ENCODE measurements at places on chromosomes 5 and 9.

DNA sequence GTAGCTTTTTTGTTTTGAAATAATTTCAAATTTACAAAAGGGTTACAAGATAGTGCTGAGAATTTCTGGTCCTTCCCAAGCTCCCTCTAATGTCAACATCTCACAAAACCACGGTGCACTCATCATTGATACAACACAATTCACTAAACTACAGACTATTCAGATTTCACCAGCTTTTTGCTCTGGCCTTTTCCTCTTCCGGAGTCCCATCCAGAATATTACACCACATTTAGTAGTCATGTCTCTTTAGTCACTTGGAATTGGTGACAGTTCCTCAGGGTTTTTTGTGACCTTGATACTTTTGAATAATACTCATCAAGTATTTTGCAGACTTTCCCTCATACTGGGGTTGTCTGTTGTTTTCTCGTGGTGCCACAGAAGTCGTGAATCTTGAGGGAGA lies 484.0 kb downstream of the GADD45G start:
- H3K27ac ChIP-seq, result no peak overlapping the region
- H3K4me1 ChIP-seq, result peaks cover 11% of the 10 kb centered on the region
- no peak overlapping the region for H3K4me3 ChIP-seq
- no peaks in the 10 kb centered on the region for H3K27me3 ChIP-seq

- no peak for DNase-seq
- H3K4me1 ChIP-seq, result no peaks in the 10 kb centered on the region
Measured at GRCh38 chr5:175447571-175447970, 3.6 kb upstream of the DRD1 start.

DNA sequence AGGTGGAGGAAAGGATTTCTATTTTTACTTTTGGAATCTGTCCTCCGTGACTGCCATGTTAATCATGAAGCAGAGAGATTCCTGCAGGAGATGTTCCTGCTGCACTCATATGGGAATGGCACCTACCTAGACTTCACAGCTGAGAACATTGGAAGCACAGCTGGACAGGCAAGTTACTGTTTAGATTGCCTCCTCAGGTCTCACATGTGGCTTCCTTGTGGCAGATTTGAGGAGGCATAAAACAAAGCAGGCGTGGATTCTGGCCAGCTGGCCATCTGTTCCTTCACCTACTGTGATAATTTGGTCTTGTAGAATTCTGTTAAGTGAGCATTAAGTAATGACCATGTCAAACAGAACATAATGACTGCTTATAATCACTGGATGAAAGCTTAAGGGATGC lies 193.4 kb downstream of the EDIL3 start:
- no peaks in the 10 kb centered on the region for H3K27me3 ChIP-seq
- no peak overlapping the region for H3K27ac ChIP-seq
- H3K4me1 ChIP-seq, result no peaks in the 10 kb centered on the region
- no peaks in the 10 kb centered on the region for H3K36me3 ChIP-seq

- H3K4me3 ChIP-seq, result no peak overlapping the region
- H3K27me3 ChIP-seq, result no peaks in the 10 kb centered on the region
- H3K27ac ChIP-seq, result no peak overlapping the region
- DNase-seq, result no peak
- H3K36me3 ChIP-seq, result no peaks in the 10 kb centered on the region
- H3K4me1 ChIP-seq, result no peaks in the 10 kb centered on the region
Measured at GRCh38 chr5:120779674-120780073, 315.6 kb downstream of the PRR16 start.

GRCh38 chr9:126468141-126468825 lies 141.7 kb downstream of the MVB12B start:
- no peak overlapping the region for H3K4me3 ChIP-seq
- no peak overlapping the region for H3K27ac ChIP-seq
- no peaks in the 10 kb centered on the region for H3K36me3 ChIP-seq
- peaks cover 3% of the 10 kb centered on the region for H3K4me1 ChIP-seq
- no peaks in the 10 kb centered on the region for H3K27me3 ChIP-seq

DNA sequence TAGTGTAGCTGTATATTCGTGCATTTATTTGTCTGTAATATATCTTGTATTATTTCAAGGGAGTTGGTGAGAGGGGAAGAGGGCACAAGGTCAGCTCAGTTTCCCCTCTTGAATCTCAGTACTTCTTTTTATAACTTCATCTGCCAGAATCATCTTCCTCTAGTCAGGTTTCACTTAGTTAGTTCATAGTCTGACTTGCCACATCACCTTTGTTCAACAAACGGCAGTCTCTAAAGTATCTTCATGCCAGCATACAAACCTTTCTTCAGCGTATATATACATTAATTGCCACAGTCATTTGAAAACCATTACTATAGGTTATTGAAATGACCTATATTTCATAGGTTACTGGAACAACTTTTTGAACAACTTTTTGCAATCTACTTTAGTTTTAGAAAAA lies 1.6 kb downstream of the ECM2 start:
- H3K4me1 ChIP-seq, result no peaks in the 10 kb centered on the region
- H3K27me3 ChIP-seq, result no peaks in the 10 kb centered on the region
- no peak overlapping the region for H3K4me3 ChIP-seq
- no peak for DNase-seq
- no peaks in the 10 kb centered on the region for H3K36me3 ChIP-seq

- H3K4me3 ChIP-seq, result no peak overlapping the region
- no peaks in the 10 kb centered on the region for H3K36me3 ChIP-seq
- H3K4me1 ChIP-seq, result peaks cover 14% of the 10 kb centered on the region
- no peak overlapping the region for H3K27ac ChIP-seq
- DNase-seq, result peak; percentile 13
Measured at GRCh38 chr5:119792161-119792799, 162.9 kb downstream of the FAM170A start.

GRCh38 chr5:170256571-170256970 lies 23.8 kb downstream of the C5orf58 start:
- H3K27me3 ChIP-seq, result no peaks in the 10 kb centered on the region
- H3K36me3 ChIP-seq, result no peaks in the 10 kb centered on the region
- no peaks in the 10 kb centered on the region for H3K4me1 ChIP-seq
- no peak overlapping the region for H3K27ac ChIP-seq
- no peak overlapping the region for H3K4me3 ChIP-seq

DNA sequence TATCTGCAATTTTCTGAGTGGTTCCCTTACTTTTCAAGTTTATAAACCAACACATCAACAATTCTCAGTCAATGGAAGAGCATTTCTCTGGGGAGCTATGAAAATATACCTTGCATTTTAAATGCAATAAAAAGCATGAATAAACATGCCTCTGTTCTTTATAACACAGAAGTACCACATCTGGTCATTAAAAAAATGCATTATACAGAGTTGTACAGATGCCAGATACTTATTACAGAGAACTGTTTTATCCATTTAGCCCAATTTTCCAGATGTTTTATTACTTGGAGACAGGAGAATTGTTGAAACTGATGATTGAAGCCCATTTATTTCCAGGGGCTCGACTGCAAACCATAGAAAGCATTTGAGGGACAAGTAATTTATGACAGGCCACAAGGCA lies 19.2 kb upstream of the HEXB start:
- H3K4me3 ChIP-seq, result no peak overlapping the region
- H3K27me3 ChIP-seq, result no peaks in the 10 kb centered on the region
- H3K4me1 ChIP-seq, result no peaks in the 10 kb centered on the region
- no peak for DNase-seq
- no peaks in the 10 kb centered on the region for H3K36me3 ChIP-seq

DNA sequence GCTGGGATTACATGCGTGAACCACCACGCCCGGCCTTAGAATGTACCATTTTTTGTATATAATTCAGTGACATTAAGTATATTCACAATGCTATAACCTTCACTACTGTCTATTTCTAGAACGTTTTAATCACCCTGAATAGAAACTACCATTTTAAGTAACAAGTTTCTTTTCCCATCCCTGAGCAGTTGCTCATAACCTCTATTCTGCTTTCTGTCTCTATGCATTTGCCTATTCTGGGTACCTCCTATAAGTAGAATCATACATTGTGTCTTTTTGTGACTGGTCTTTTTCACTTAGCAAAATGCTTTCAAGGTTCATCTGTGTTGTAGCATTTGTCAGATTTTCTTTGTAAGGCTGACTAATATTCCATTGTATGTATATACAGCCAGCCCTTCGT lies 39.9 kb downstream of the DDX46 start:
- no peak overlapping the region for H3K4me3 ChIP-seq
- no peaks in the 10 kb centered on the region for H3K4me1 ChIP-seq
- DNase-seq, result no peak
- H3K27me3 ChIP-seq, result no peaks in the 10 kb centered on the region
- H3K36me3 ChIP-seq, result no peaks in the 10 kb centered on the region
- H3K27ac ChIP-seq, result no peak overlapping the region

GRCh38 chr9:131755541-131756198 lies 15.8 kb upstream of the RAPGEF1 start:
- H3K4me1 ChIP-seq, result no peaks in the 10 kb centered on the region
- no peak overlapping the region for H3K4me3 ChIP-seq
- H3K27ac ChIP-seq, result no peak overlapping the region
- DNase-seq, result peak; percentile 87
- H3K27me3 ChIP-seq, result peaks cover 41% of the 10 kb centered on the region

- no peaks in the 10 kb centered on the region for H3K27me3 ChIP-seq
- no peaks in the 10 kb centered on the region for H3K36me3 ChIP-seq
Measured at GRCh38 chr5:67426961-67427849, 230.6 kb upstream of the CD180 start.

- no peaks in the 10 kb centered on the region for H3K36me3 ChIP-seq
- no peak overlapping the region for H3K4me3 ChIP-seq
- H3K4me1 ChIP-seq, result no peaks in the 10 kb centered on the region
- H3K27me3 ChIP-seq, result no peaks in the 10 kb centered on the region
Measured at GRCh38 chr9:106779796-106780195, 83.2 kb upstream of the ZNF462 start.

GRCh38 chr9:99109522-99109921 lies 4.6 kb downstream of the TGFBR1 start:
- H3K4me3 ChIP-seq, result no peak overlapping the region
- DNase-seq, result no peak
- no peaks in the 10 kb centered on the region for H3K27me3 ChIP-seq
- H3K4me1 ChIP-seq, result peaks cover 36% of the 10 kb centered on the region
- no peaks in the 10 kb centered on the region for H3K36me3 ChIP-seq

GRCh38 chr5:15103864-15104263 lies 232.3 kb upstream of the ANKH start:
- H3K27me3 ChIP-seq, result no peaks in the 10 kb centered on the region
- no peaks in the 10 kb centered on the region for H3K36me3 ChIP-seq
- H3K4me1 ChIP-seq, result no peaks in the 10 kb centered on the region
- H3K4me3 ChIP-seq, result no peak overlapping the region
- DNase-seq, result no peak

GRCh38 chr5:137731176-137731575 lies 4.7 kb downstream of the KLHL3 start:
- no peaks in the 10 kb centered on the region for H3K36me3 ChIP-seq
- H3K27me3 ChIP-seq, result no peaks in the 10 kb centered on the region
- no peak overlapping the region for H3K27ac ChIP-seq
- DNase-seq, result no peak
- H3K4me3 ChIP-seq, result no peak overlapping the region

DNA sequence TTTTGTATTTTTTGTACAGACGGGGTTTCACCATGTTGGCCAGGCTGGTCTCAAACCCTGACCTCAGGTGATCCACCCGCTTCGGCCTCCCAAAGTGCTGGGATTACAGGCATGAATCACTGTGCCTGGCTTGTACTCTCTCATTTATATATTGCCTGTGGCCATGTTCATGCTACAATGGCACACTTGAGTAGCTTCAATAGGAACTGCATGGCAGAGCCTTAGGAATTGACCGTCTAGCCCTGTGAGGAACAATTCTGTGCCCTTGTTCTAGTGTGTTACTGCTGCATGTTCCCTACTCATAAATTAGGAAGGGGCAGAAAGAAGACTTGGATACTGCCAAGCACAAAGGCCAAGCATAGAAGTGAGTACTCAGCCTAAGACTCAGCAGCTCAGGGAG lies 104.2 kb downstream of the LIFR start:
- H3K27me3 ChIP-seq, result peaks cover 9% of the 10 kb centered on the region
- H3K4me1 ChIP-seq, result no peaks in the 10 kb centered on the region
- DNase-seq, result no peak
- no peaks in the 10 kb centered on the region for H3K36me3 ChIP-seq

DNA sequence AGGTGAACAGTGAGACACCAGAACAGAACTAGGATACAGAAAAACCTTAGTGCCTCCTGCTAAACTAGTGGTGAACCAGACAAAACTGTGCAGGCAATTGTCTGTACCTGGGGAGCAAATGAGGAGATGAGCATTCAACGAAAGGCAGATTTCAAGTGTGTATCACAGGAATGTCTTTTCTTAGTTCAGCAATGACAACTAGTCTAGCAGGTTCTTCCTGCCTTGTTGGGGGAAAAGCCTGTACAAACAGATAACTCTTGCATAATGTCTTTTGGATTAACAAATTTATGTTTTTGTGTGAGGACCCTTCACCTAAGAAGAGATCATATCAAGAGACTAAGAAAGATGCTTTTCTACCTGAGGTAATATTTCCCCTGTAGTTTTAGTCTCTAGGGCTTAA lies 21.8 kb upstream of the DENND4C start:
- no peaks in the 10 kb centered on the region for H3K36me3 ChIP-seq
- H3K27ac ChIP-seq, result no peak overlapping the region
- H3K4me3 ChIP-seq, result no peak overlapping the region
- no peaks in the 10 kb centered on the region for H3K4me1 ChIP-seq
- H3K27me3 ChIP-seq, result no peaks in the 10 kb centered on the region

DNA sequence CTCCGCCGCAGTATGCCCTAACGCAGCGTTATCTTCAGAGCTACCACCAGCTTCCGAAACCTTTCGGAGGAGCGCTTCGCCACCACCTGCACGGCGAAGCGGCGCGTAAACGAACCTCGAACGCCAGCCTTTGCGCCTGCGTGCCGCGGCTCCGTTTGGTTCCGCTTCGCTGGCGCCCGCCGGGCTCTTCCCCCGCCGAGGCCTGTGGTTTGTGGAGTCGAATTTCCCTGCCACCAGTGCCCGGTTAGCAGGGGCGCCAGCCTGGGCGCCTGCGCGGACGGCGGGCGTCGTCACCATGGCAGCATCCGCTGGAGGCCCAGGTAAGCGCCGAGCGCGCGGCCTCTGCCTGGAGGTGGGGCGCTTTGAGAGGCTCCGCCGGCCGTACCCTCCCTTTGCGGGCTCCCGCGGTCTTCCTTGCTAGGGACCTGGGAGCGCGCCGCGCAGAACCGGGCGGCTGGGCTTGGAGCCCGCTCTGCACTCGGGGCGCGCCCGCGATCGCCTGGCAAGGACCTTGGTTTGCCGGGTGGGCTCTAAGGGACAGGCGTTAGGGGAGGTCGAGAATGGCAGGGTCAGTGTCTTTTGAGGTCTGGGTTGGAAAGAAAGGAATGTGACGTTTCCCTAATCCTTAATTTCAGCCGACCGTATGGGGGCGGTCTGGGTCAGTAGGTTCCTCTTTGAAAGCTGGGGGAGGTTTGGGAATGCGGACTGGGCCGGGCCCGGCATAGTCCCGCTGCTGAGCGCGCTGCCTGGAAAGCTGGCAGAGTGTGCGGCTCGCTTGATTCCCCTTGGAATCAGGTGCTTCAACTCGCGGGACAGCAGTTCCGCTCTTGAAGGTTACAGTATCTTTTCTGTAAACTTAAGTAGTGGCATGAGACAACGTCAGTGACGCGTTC lies at the start of gene FAM151B:
TSS of gene FAM151B (plus strand) at position 272 of the 893 bp plus-strand sequence. CDS start at position 296, 24 bp downstream.
- H3K4me3 ChIP-seq, result peak within 1 kb of the TSS; percentile 41
- peak; percentile 91 for DNase-seq
- no peaks in the 10 kb centered on the region for H3K36me3 ChIP-seq
